ENCODE measurements at places on chromosomes 13 and 19.
A peak's percentile ranks its signal among the peaks of the same experiment; 100 is the strongest.

- no peak for DNase-seq
Observed at GRCh38 chr13:25478186-25478585, 106.4 kb downstream of the ATP8A2 start.

DNA sequence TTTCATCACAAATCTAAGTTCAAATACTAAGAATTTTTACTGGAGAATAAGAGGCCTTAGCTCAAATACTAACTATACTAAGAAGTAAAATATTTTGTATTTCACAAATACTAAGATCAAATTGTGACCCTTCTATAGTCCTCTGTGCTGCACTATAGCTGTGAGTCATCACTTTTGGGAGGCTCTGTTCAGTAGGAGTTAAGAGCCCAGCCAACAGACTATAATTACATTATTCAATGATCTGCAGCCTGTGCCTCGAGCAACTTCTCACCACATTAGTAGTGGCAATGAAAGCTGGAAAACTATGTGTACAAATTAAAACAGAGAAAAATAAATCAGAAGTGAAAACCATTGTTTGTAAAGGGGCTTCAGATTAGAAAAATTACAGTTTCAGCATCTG lies 147.3 kb upstream of the GPC6 start:
- no peak for DNase-seq

GRCh38 chr13:112133499-112134390 lies 66.8 kb downstream of the SOX1 start:
- no peak for DNase-seq

- no peak for DNase-seq
Observed at GRCh38 chr13:36850790-36851438, 31.9 kb downstream of the RFXAP start.

GRCh38 chr13:105996391-105997025 lies 539.0 kb downstream of the EFNB2 start:
- no peak for DNase-seq

GRCh38 chr13:51590971-51591627 lies 6.8 kb downstream of the WDFY2 start:
- DNase-seq, result peak; percentile 55

All from SJSA1 (cell line).